ENCODE measurements at places on chromosomes 3 and 15.

DNA sequence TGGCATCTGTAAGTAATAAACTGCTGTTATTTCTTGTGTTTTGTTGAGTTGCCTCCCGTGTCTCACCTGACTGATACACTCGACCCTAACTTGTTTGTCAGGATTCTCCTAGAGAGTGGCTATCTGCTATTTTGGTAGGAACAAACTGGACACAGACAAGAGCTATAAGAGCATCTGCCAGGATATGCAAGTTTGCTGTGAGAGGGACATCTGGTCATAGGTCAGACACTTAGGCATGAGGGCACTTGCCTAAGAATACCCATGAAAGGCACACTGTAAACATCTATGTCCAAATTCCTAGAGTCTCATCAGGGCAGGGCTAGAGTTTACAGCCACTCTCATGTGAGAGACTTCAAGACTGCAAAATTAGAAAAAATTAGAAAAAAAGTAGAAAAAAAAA, 32.5 kb downstream of the NEDD4 start:
- DNase-seq, result no peak

GRCh38 chr3:120622870-120623726, 27.0 kb downstream of the NDUFB4 start:
- DNase-seq, result peak; percentile 69

GRCh38 chr3:29701326-29701983, 420.6 kb downstream of the RBMS3 start:
- DNase-seq, result no peak

DNA sequence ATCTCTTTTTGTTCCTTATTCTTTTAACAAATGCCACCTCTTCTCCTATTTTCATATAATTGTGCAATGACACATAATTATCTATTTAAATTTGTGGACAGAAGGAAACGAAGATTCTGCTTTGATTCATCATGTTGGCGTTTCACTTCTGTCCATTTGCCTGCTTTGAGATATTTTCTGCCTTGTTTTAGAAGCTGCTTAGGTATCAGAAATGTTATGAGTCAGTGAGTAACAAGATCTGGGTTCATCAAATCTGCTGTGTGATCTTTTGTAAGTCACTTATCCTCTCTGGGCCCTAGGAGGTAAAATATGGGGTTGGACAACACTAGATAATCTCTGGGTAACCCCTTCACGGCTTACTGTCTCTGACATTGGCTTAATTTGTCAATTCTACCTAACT, 7.3 kb upstream of the MINDY4B start:
- no peak for DNase-seq

DNA sequence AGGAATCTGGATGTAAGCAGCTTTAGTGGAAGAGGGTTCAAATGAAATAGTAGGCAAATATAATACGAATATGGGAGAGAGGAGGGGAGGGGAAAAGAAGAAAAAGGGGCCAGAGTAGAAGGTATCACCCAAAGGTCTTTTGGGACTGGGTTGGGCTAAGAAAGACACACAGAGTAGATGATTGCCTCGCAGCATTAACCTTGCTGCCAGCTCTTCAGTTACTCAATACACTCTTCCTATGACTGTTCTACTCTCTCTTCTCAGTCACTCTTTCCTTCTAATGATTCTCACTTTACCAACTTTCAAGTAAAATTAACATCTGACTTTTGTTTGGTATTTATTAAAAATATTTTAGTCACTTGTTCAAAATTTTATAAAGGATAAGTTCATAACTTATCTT, 52.8 kb downstream of the CLASP2 start:
- DNase-seq, result no peak

DNA sequence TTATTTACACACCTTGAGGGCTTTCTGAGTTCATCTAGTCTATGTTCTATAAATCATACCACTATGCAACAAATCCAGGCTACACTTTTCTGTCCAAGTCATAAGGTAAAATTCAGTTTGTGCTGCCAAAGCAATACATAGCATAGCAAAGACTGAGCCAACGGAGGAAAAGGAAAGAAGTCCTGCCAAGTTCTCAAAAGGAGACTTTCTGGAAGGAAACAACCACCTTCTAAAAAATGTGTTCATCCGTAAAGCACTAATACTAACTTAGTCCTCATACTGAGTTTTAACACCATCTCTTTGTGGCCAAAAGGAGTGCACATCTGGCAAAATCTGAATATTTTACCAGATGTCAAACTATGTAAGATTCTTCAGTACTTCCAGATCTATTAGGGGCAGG, 620.2 kb downstream of the RBMS3 start:
- DNase-seq, result no peak

Measured in WERI-Rb-1 (cell line).